Mucosa of descending colon (tissue), 3 donors: ENCODE measurements at places on chromosomes 7 and 10.

GRCh38 chr10:103745341-103746247 lies 109.8 kb downstream of the SH3PXD2A start:
- no peak for DNase-seq

DNA sequence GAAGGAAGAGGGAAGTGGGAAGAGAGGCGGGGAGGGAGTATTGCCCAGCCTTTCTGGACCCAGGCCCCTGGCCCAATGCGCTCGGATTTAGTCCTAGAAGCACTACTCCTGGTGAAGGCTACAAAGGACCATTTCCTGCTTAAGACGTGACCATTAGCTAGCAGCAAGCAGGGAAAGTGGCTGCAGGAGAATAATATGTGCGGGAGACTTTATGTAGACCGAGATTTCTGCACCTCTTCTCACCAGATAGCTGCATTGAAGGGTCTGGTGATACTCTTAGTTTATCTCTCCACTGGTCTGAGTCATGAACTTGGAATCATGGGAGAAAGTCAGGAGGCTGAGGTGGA lies 3.1 kb downstream of the VAX1 start:
- DNase-seq: no peak

GRCh38 chr10:6141296-6142151 lies 52.7 kb downstream of the RBM17 start:
- no peak for DNase-seq

- no peak for DNase-seq
Measured at GRCh38 chr7:138377306-138377705, 82.8 kb upstream of the TRIM24 start.

- DNase-seq: no peak
Measured at GRCh38 chr7:90655566-90655965, 59.4 kb downstream of the CDK14 start.

DNA sequence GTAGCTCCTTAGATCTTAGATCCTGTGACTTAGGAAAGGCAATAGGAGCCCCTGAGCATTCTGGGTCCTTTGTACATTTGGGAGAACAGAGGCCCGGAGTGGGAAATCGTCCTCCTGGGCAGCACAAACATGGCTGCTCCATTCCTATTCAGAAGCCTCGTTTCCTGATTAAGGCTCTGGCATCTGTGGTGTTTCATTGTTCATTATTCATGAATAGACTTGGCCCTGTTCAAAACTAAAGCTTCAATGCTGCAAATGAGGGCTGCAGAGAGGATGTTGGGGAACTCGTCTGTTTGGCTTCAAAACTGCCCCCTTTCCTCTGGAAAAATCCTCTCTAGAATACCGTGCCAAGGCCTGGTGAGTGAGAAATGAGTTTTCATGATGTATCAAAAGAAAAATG lies 3.4 kb upstream of the HTRA1 start:
- no peak for DNase-seq

DNA sequence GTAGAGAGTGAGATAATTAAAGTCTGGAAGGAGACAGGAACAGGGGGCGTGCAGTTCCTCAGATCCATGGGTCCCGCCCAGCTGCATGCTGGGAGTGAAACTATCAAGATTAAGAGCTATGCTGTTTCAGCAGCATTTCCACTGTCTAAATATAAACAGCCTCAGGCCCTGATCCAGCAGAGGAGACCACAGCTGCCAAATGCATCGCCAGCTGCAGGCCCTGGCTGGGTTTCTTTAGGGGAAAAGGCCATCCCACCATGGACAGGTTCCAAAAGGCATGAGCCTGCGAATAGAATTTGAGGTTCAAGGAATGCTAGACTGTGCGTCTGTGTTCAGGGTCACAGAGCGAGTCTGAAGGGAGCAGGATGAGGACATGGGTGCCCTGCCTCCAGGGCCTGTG lies 411.4 kb downstream of the PAXIP1 start:
- no peak for DNase-seq
